T-cell (primary cell): ENCODE measurements at places on chromosomes 12 and 14.

- DNase-seq = no peak
These were observed 9.8 kb upstream of the CIPC start for GRCh38 chr14:77088219-77088618.

- peak; percentile 37 for DNase-seq
These were observed 524 bp downstream of the KMT5A start for GRCh38 chr12:123384318-123384993.

DNA sequence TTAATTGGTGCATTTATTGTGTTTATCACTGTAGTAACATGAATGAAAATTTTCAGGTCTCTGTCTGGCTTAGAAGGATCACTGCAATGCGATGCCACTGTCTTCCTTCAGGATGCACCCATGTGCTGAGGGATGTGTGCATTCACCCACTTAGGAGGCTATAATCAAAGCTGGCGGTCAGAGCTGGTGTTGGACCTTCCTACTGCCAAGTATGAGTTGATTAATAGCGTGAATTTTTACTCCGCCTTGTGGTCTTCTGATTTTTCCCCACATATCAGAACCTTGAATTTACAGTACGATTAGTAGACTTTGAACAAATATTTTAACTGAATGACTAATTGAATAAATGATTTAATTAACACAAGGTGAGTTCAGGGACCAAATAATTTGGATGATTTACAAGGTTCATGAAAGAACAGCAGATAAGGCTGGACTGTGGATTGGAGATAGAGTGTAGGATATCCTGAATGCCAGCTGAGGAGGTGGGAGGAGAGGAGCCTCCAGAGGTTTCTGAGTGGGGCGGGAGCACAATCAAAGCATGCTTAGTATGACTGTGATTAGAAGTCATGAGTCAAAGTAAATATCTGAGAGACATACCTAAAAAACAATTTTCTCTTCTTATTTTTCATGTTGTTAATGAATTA, 50.1 kb downstream of the RERG start:
- no peak for DNase-seq

GRCh38 chr14:41482861-41483260, 123.8 kb upstream of the LRFN5 start:
- DNase-seq = no peak

GRCh38 chr14:30710876-30711275, 88.8 kb downstream of the SCFD1 start:
- no peak for DNase-seq

DNA sequence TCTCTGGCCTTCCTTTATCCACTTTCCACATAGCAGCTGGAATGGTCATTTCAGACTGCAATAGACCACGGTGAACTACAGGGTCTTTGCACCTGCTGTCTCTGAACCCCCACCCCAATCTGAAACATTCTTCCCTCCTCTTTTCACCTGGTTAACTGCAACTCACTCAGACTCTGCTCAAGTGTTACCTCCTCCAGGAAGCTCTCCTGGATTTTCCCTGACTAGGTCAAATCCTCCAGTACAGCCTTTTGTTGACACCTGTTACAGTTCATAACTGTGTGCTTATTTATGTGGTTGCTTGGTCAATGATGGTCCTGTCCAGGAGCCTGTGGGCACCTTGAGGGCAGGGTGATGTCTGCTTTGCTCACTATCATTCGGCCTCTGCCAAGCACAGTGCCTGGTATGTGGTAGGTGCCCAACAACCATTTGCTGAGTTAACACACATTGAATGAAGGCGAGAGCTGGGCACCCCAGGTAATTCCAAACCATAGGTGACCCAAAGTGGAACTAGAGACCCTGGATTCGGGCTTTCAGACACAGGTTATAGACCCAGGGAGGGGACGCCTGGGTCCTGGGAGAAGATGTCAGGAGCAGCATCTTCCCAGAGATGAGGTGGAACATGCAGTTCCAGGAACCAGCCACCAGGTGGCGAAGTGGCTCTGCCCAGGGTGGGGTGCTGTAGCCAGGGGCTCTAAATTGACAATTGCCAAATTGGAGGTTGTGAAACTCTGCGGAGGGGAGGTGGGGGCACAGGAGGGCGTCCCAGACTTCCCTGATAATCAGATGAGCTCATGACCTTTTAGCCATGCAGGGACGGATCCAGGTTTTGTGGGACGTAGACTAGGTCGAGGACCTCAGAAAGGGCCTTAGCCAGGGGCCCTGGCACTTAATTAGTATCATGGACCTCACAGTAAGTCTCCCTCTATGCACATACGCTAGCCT, 28.1 kb downstream of the TRPV4 start:
- DNase-seq = peak; percentile 79

DNA sequence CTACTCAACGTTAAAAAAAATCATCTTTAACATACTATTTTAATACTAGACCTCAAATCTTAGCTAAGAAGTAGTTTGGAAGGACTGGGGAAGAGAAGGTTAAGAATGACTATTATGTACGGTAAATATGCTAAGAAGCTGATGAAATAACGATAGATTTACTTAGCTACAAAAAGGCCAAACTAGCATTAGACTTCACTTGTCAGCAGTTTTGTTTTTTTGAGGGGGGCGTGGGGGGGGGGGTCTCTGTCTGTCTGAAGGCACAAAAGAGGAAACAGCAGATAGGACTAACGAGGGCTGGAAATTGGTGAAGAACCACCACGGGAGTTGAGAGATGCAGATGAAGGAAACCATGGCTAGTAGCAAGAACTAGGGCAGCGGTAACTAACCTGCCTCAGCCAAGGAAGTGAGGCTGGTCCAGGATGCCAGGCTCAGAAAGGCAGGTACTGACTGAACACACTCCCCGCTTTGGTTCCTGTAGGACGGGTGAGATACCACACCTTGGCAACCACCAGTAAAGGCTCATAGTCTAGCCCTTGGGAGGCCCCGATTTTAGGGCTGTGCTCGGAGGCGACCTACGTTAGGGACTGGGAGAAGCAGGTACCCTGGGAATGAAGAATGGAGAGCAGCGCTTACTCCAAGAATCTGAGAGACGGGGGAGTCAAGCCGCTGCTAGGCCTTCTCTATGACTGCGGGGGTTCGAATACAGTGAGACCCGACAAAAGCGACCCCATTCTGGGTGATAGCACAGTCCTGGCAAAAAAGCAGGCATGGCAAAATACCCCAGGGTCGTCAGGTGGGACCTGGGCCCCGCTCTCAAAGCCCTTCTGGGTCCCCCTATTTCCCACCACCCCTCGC, 675 bp downstream of the NEDD8 start:
- DNase-seq = peak; percentile 18

GRCh38 chr12:91523831-91524230, 341.2 kb upstream of the DCN start:
- DNase-seq = no peak

- DNase-seq = no peak
These were observed 115.5 kb upstream of the G2E3 start for GRCh38 chr14:30443368-30444007.

DNA sequence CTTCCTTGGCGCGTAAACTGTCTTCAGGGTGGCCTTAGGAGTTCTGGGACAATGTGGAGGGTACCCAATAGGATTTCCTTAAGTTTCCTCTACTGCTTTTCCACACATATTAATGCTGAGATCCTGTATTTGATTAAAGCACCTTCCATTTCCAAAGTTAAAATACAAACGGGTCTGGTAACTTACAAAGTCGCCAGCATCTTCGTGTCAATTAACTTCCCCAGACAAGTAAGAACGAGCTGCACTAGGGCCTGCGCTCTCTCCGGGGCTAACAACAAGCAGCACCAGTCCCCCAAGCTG, 130.9 kb downstream of the NDUFA12 start:
- no peak for DNase-seq
